Upper lobe of right lung (tissue), 1 donor: ENCODE measurements at places on chromosomes 5 and 9.

GRCh38 chr5:10009802-10010201, 239.9 kb downstream of the ATPSCKMT start:
- no peaks in the 10 kb centered on the region for H3K4me1 ChIP-seq
- no peak overlapping the region for H3K4me3 ChIP-seq
- DNase-seq, result no peak
- no peaks in the 10 kb centered on the region for H3K36me3 ChIP-seq

DNA sequence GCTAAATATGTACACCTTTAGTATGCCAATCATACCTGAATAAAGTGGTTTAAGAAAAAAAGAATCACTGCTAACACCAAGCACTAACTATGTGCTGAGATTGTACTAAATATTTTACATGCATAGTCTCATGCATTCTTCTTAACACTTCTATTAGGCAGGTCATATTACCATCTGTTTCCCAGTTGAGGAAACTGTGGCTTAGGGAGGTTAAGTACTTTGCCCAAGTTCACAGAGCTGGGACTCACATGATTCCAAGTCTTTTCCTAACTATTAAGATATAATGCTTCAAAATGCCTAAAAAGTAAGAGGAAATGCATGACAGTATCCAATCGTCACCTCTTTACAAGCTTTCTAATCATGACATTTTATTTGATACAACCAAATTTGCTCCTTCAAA, 69.2 kb upstream of the PLPP6 start:
- no peak overlapping the region for H3K4me3 ChIP-seq
- H3K27ac ChIP-seq, result no peak overlapping the region
- H3K4me1 ChIP-seq, result peaks cover 25% of the 10 kb centered on the region
- no peaks in the 10 kb centered on the region for H3K36me3 ChIP-seq
- no peak for DNase-seq

DNA sequence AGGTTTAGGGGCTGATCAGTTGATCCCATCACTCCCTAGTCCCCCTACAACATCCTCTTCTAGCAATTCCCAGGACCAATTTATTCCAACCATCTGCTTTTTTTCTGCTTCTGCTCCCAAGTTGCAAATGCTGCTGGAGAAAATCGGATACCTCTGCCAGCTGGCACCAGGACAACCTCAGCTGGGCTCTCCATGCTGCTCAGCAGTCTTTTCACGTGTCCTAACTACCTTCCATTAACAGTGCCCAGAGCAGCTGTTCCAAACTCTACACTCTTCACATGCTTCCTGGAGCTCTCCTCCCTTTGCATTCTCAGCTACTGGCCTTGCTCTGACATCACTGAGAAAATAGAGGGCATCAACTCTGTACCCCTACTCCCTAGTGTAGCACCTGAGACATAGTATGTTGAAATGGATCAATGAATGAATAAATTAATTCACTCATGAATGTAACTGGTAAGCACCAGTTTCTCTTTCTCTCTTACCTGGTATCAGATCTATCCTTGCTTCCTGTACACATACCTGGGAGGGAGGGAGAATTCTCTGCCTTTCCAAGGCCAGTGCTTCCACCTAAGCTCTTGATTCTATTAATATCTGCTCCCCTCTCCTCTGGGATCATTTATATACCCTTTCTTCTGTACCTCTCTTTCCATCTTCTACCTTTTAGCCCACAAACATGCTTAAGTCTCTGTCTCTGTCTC, 191.0 kb downstream of the RAB3C start:
- no peak for DNase-seq
- no peaks in the 10 kb centered on the region for H3K4me1 ChIP-seq
- H3K27ac ChIP-seq, result no peak overlapping the region
- no peak overlapping the region for H3K4me3 ChIP-seq
- no peaks in the 10 kb centered on the region for H3K27me3 ChIP-seq
- no peaks in the 10 kb centered on the region for H3K36me3 ChIP-seq

DNA sequence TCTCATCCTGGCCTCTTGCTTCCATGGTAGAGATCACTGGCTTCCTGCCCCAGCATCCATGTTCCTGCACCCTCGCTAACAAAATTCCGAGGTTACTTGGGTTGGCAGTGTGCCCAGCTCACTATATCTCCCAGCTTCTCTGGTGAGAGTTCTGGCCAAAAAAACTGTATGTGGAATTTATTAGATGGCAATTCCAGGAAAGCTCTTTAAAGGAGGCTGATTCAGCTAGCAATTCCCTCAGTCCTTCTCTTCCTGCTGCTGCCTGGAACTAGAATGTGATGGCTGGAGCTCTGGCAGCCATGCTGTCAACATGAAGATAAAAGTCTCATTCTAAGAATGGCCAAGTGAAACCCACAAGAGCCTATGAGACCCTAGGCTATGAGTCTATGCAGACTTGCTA, 88.8 kb downstream of the SECISBP2 start:
- DNase-seq, result no peak
- H3K4me1 ChIP-seq, result no peaks in the 10 kb centered on the region
- H3K36me3 ChIP-seq, result peaks cover 12% of the 10 kb centered on the region

DNA sequence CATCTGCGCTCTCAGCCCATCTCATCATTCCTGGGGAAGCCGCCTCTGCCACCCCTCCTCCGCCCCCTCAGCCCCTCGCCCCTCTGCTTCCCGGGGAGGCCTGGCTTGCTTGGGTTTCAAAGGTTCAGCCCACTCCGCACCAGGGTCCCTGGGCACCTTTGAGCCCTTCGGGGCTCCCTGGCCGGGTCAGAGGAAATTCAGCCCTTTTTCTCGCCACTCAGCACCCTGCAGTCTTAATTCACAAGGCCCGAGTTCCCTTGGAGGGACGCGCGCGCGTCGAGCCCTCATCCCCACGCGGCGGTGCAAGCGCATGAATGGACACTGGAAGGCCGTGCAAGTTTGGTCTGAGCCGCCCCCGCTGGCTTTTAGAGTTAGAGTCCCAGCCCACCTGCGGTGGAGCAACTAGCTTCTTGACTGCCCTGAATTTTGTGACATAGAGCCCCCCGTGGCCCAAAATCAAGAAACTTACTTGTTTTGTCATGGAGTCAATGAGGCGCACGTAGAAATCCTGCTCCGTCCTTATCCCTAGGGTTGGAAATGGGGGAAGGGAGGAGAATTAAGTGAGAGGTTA, 4.5 kb downstream of the EBF1 start:
- H3K27me3 ChIP-seq, result peaks cover 37% of the 10 kb centered on the region
- H3K36me3 ChIP-seq, result no peaks in the 10 kb centered on the region
- H3K4me3 ChIP-seq, result peak overlapping the region; percentile 14
- H3K4me1 ChIP-seq, result peaks cover 11% of the 10 kb centered on the region
- DNase-seq, result no peak

DNA sequence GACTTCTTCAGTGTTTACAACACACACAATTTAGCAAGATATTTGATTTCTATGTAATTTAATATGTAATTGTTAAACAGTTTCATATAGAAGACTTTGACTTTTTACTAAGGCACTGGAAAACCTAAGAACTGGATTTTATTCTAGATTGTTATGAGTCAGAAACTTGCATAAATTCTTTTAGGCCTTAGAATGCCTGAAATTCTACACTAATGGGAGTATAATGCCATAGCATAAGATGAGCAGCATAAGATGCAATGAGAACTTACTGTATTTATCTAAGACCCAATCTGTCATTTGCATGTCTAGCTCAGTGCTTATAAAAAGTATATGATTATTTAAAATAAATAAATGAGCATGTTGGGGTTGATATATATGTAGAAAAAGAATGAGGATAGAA, 285.2 kb downstream of the CDH12 start:
- no peak for DNase-seq
- H3K4me1 ChIP-seq, result no peaks in the 10 kb centered on the region
- no peak overlapping the region for H3K4me3 ChIP-seq
- no peak overlapping the region for H3K27ac ChIP-seq
- no peaks in the 10 kb centered on the region for H3K27me3 ChIP-seq
- no peaks in the 10 kb centered on the region for H3K36me3 ChIP-seq

DNA sequence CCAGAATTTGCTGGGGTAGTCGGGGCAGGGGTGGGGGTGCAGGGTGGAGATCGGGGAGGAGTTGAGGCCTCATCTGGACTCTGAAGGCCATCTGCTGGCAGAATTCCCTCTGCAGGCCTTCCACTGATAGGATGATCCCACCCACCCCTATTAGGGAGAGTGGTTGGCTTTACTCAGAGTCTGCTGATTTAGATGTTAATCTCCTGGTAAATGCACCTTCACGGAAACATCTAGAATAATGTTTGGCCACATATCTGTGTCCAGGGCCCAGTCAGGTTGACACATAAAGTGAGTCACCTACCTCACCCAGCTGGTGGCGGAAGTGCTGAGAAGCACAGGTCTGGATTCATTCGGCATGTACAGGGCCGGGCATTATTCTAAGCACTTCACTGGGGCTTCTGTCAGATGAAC, 50.0 kb downstream of the DAPK1 start:
- no peak for DNase-seq
- H3K27ac ChIP-seq, result no peak overlapping the region
- no peaks in the 10 kb centered on the region for H3K27me3 ChIP-seq
- peaks cover 5% of the 10 kb centered on the region for H3K4me1 ChIP-seq
- peaks cover 3% of the 10 kb centered on the region for H3K36me3 ChIP-seq
- H3K4me3 ChIP-seq, result no peak overlapping the region

- H3K27ac ChIP-seq, result no peak overlapping the region
- no peaks in the 10 kb centered on the region for H3K36me3 ChIP-seq
- H3K27me3 ChIP-seq, result no peaks in the 10 kb centered on the region
- DNase-seq, result no peak
- no peak overlapping the region for H3K4me3 ChIP-seq
These were observed 540.8 kb downstream of the BNC2 start for GRCh38 chr9:16329671-16330113.

- peaks cover 14% of the 10 kb centered on the region for H3K36me3 ChIP-seq
- DNase-seq, result no peak
- H3K4me1 ChIP-seq, result no peaks in the 10 kb centered on the region
- no peak overlapping the region for H3K4me3 ChIP-seq
- H3K27me3 ChIP-seq, result no peaks in the 10 kb centered on the region
These were observed 67.7 kb downstream of the SYK start for GRCh38 chr9:90869361-90869760.

GRCh38 chr9:98556511-98556910, 152.2 kb downstream of the GABBR2 start:
- H3K27ac ChIP-seq, result no peak overlapping the region
- DNase-seq, result no peak
- H3K36me3 ChIP-seq, result no peaks in the 10 kb centered on the region
- H3K27me3 ChIP-seq, result no peaks in the 10 kb centered on the region

GRCh38 chr5:152072091-152072490, 147.4 kb upstream of the GLRA1 start:
- H3K27ac ChIP-seq, result no peak overlapping the region
- no peaks in the 10 kb centered on the region for H3K4me1 ChIP-seq
- no peak for DNase-seq
- H3K27me3 ChIP-seq, result no peaks in the 10 kb centered on the region
- H3K4me3 ChIP-seq, result no peak overlapping the region

GRCh38 chr5:132438917-132439316, 51.7 kb downstream of the IRF1 start:
- H3K27ac ChIP-seq, result peak overlapping the region; percentile 67
- H3K4me3 ChIP-seq, result no peak overlapping the region
- DNase-seq, result no peak
- H3K36me3 ChIP-seq, result no peaks in the 10 kb centered on the region
- no peaks in the 10 kb centered on the region for H3K27me3 ChIP-seq

- H3K27me3 ChIP-seq, result no peaks in the 10 kb centered on the region
- H3K36me3 ChIP-seq, result peaks cover 9% of the 10 kb centered on the region
- H3K4me1 ChIP-seq, result no peaks in the 10 kb centered on the region
These were observed 22.9 kb downstream of the RGMB start for GRCh38 chr5:98796197-98796972.

DNA sequence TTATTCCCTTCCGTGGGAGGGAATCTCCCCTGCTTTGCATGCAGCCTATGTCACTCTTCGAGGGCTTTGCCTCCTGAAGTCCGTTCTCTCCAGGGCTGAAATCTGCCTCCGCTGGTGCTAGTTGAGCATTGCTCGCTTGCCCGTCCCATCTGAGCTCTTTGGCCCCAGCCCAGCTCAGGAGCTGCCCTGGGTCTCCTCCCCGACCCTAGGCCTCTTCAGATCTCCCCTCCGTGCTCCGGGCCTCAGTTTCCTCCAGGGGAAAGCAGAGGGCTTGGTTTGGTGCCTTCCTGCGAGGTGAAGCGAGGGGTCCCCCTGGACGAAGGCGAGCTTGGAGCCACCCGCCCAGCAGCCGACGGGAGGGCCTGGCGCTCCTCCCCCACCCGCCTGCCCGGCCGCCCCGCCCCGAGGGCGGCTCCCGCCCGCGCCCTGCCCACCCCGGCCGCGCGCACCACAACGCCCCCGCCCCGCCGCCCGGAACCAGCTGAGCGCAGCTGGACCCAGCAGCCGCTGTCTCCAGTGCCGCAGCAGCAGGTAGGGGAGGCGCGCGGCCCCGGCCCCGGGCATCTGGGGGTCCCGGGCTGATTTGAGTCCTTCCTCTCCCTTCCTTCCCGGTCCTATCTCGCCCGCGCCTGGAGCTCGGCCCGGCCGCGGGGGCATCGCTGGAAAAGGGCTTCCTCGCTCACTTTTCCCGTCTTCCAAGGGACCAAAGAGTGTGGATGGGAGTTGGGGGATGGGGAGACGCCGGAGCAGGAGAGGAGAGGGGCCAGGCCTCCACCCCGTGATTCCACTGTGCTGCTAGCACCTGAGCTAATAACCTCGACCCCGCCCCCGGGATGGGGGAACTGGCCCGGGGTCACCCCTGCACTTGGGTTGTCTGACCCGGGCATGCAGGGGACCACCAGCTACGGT, at the start of gene GSN:
Gene GSN (plus strand): TSS at position 474 of the 909 bp plus-strand sequence. CDS start 33,810 bp downstream, outside the sequence.
- peak within 1 kb of the TSS; percentile 62 for H3K4me3 ChIP-seq
- DNase-seq, result peak; percentile 94
- peak within 1 kb of the TSS; percentile 70 for H3K27ac ChIP-seq
- H3K36me3 ChIP-seq, result no peaks in the 10 kb centered on the region

- H3K4me1 ChIP-seq, result no peaks in the 10 kb centered on the region
- H3K36me3 ChIP-seq, result no peaks in the 10 kb centered on the region
- no peak overlapping the region for H3K27ac ChIP-seq
- no peaks in the 10 kb centered on the region for H3K27me3 ChIP-seq
- peak; percentile 35 for DNase-seq
These were observed 9.0 kb downstream of the FCN1 start for GRCh38 chr9:134908524-134909309.

DNA sequence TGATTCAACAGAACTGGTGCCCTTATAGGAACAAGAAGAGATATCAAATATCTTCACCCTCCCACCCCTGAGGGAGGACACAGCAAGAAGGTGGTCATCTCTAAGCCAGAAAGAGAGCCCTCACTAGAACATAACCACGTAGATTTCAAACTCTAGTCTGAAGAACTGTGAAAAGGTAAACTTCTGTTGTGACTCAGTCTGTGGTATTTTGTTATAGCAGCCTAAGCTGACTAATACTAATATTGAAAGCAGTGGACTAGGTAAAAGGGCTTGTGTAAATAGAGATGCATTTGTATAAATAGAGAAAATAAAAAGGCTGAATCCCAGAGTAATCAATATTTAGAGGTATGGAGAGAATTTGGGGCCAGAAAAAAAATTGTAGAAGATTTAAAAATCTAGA, 157.6 kb upstream of the CCNH start:
- no peaks in the 10 kb centered on the region for H3K27me3 ChIP-seq
- DNase-seq, result no peak
- no peaks in the 10 kb centered on the region for H3K36me3 ChIP-seq
- no peaks in the 10 kb centered on the region for H3K4me1 ChIP-seq
- H3K27ac ChIP-seq, result no peak overlapping the region
- no peak overlapping the region for H3K4me3 ChIP-seq
